GM13977 (cell line): ENCODE measurements at places on chromosomes 12 and 14.

DNA sequence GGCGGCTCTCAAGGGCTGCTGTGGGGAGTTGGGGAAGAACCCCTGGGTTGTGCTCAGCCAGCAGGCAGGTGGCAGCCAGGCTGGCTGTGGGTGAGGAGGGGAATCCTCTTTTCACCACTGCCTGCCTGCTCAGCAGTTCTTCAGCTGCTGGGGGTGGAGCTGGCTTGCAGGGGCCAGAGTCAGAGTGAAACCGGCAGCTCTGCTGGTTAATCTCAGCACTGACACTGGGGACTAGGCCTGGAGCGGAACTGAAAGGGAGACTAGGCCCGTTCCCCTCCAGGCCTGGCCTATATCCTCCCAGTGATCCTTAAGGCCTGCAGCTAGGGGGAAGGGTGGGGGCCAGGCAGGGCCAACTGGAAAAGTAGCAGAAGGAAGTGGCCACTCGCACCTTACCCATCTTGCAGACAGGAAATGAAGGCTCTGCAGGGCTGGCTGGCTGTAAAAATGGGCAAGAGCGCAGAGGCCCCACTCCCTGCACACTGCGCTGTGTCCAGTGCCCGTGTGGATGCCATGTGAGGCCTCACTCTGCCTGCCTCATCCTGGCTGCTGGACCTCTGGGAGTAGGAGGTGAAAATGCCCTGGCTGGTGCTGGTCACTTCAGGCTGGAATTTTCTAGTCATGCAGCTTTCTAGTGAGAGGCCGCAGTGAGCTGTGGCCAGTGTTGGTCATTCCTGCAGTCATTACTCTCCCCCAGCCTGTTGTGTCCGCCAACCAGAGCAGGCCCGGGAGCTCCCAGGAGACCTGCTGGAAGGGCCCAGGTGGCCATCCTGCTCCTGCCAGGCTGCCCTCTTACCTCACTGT is 39.4 kb downstream of the SH2B3 start:
- peak; percentile 89 for DNase-seq

- DNase-seq: peak; percentile 4
Observed at GRCh38 chr14:24052656-24053547, 1.1 kb downstream of the CARMIL3 start.

DNA sequence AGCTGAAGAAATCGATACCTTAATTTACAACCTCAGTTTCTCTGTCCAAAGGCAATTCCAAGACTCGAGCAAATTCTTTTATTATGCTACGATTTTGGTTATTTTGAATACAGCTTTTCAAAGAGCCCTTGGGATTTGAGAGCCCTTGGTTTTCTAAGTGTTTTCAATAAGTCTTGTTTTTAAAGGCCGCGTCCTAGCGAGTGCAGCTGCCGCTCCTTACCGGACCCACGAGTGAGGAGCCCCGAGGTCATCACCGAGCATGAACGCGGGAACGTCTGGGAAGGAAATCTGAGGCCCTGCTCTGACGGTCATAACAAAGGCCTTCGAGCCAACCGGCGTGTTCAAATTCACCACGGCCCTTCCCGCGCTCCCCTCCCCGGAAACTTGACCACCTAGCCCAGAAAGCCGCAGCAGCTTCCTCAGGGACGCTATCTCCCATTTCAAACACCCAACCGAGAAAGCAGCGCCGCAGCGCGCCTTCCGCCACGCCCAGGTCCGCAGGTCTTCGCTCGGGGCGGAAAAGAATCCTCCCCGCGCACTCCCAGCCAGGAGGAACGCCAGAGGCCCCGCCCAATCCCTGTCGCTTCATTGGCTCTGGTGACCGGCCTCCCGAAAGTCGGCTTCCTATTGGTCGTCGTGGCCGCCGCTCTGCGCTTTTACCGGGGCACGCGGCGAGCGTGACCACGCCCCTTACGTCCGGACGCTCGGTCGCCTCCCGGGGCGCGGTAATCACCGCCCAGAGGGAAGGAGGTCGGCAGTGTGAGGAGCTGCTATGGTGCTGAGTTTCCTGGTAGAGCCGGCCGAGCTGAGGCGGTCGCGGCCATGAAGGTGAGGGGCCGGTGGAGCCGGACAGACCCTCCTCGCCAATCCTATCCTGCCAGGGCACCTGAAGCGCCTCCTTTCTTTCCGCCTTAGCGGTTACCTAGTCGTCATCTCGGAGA is at the start of gene RNF34:
Gene RNF34 (plus strand): TSS at position 728 of the 941 bp plus-strand sequence. CDS start 95 bp downstream, at position 823.
- DNase-seq: peak; percentile 96

GRCh38 chr14:92460916-92461579 is 52.5 kb upstream of the RIN3 start:
- no peak for DNase-seq

- DNase-seq: no peak
Observed at GRCh38 chr14:24513009-24513408, 4.9 kb upstream of the CMA1 start.
